ENCODE measurements at places on chromosomes 2 and 18.
A peak's percentile ranks its signal among the peaks of the same experiment; 100 is the strongest.

DNA sequence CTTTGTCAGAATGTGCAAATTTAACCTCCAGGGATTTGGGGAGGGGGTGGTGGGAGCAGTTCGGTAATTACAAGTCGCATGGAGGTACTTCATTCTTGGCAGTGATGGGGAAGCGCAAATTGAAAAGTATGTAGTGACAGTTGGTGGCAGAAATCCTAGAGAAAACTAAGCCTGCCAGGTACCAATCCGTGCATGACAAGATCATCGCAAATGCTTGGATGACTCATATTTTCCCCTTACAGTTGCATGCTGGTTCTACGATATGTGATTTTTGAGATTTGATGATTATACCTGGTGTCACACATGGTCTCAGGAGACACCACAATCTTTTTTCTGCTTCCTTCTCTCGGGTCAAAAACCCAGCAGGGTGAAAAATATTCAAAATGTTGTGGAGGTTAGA lies 479.7 kb upstream of the ID2 start:
- DNase-seq, result no peak

GRCh38 chr2:72840066-72840465 lies 14.2 kb upstream of the EXOC6B start:
- DNase-seq, result no peak

- DNase-seq, result no peak
Measured at GRCh38 chr2:109406301-109406700, 207.5 kb downstream of the SEPTIN10 start.

GRCh38 chr18:9333441-9334328 lies 888 bp upstream of the TWSG1 start:
- no peak for DNase-seq

DNA sequence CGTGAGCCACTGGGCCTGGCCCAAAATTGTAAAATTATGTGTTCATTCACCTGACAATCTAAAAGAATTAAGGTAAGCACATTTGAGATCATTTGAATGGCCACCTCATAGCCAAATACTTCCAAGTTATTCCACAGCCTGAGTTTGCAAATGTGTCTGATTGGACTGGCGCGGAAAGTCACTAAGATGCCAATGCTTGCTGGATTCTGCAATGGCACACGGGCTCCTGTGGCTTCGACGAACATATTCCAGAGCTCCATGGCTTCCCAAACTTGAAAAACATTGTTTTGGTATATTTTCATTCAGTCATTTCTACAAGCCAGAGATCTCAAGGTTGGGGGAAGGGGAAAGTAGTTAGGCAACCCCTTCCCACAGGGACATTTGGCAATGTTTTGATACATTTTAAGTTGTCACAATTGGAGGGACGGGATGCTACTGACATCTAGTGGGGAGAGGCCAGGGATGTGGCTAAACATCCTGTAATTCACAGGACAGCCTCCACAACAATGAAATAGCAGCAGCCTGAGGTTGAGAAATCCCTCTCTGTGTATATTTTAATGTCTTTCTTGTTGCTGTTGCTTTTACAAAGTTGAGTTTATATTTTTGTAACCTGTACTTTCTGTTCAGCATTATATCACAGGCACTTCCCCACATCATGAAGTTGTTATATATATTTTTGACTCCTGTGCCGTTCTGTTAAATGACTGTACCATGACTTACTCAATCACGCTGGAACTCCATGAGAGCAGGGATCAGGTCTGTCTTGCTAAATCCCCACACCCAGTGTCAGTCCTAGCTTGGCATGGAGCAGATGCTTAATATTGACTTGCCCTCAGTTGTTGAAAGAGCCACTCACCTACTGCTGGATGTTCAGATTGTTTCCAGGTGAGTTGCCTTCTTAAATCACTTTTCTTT lies 56.9 kb downstream of the COL4A4 start:
- peak; percentile 59 for DNase-seq

- DNase-seq, result no peak
Measured at GRCh38 chr2:63081404-63081803, 30.8 kb downstream of the OTX1 start.

GRCh38 chr18:34643989-34644388 lies 66.1 kb upstream of the DTNA start:
- DNase-seq, result no peak

- no peak for DNase-seq
Measured at GRCh38 chr2:104583811-104584210, 270.1 kb upstream of the POU3F3 start.

DNA sequence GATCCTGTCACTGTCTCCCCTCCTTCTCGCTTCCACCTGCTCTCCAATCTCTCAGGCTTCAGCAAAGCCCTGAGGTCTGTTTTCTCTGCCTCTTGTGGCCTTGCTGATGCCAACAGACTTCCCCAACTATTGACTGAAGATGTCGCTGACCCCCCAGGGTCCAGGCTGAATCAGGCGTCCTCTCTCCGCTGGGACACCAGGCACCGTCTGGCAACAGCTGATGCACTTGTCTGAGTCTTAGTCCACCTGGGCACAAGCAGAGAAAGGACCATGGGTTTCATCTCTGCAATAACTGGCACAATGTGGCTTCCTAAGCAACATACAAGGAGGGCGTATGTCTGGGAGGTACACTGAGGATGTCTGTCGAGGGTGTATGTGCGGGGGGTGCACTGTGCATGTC lies 248.7 kb upstream of the MYT1L start:
- no peak for DNase-seq

DNA sequence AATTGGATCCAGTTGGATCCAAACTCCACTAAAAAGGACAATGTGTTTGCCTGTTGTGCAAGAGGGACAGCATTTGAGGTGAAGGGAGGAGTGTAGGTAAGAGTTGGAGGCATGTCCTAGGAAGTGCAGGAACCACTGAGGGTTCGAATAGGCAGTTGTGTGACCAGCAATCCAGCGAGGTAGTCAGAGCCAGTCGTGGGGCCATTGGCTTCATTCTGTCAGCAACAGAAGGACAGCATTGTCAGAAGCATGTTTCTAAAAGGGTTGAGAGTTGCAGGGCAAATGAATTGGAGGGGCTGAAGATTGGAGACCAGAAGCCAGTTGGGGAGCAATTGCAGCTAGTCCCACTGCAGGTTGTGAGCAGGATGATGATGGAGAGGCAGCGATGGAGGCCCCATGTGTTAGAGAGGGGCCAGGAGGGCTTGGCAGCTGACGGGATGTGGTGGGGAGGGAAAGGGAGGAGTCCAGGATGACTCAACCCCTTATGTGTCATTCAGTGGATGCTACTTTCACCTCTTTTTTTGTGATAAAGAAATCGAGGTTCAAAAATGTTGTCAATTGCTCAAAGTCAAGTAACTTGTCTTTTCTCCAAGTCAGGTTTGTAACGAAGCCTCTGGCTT lies 96.7 kb upstream of the SIX3 start:
- DNase-seq, result no peak

GRCh38 chr18:59139291-59139614 lies 431 bp upstream of the SEC11C start:
- peak; percentile 90 for DNase-seq

- no peak for DNase-seq
Measured at GRCh38 chr2:230575642-230576324, 136.9 kb upstream of the CAB39 start.

DNA sequence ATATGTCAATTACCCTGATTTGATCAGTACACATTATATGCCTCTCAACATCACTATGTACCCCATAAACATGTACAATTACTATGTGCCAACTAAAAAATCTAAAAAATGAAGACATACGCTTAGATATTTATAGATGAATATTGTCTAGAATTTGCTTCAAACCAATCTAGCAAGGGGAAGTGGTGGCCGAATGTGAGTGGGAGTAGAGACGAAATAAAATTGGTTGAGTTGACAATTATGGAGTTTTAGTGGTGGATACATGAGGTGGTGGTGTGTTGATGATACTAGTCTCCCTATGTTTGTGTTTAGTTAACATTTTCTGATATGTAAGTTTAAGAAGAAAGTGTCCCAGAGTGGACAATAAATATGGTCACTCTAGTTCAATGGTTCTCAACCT lies 49.0 kb downstream of the SDC1 start:
- DNase-seq, result no peak

DNA sequence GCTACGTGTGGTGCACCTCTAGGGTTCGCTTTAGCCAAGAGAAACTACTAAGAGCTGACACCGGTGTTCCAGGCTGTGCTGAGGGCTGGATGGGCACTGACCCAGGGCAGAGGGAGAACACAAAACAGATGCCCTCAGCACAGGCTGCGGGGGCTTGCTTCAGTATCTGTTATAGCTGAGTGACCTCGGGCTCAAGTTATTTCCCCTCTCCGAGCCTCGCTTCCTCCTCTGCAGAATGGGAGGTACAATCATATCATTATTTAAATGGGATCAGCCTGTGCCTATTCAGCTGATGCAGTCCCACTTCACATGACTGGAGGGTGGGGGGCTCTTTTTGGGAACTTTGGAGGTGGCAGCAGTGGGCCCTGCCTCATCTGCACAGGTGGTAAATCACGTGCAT lies 156.1 kb upstream of the APCDD1 start:
- DNase-seq, result no peak

DNA sequence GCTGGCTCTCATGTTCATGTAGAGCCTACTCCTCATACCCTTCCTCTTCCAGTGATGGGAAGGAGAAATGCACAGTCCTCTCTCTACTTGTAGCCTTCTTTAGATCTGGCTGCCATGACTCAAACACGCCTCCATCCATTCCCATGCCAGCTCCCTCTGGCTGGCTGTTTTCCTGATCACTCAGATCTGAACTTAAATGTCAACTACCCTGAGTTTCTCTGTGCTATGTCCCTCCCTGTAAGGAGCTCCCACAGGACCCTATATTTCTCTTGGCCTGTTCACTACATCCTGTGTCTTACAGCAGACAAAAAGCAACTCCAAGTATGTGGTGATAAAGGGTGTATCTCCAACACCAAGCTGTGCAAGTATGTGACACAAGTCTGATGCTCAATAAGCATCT lies 152.4 kb downstream of the TCF4 start:
- no peak for DNase-seq

- DNase-seq, result no peak
Measured at GRCh38 chr2:14015113-14015630, 617.3 kb upstream of the LRATD1 start.

- DNase-seq, result no peak
Measured at GRCh38 chr2:238422285-238422684, 4.4 kb upstream of the ASB1 start.

DNA sequence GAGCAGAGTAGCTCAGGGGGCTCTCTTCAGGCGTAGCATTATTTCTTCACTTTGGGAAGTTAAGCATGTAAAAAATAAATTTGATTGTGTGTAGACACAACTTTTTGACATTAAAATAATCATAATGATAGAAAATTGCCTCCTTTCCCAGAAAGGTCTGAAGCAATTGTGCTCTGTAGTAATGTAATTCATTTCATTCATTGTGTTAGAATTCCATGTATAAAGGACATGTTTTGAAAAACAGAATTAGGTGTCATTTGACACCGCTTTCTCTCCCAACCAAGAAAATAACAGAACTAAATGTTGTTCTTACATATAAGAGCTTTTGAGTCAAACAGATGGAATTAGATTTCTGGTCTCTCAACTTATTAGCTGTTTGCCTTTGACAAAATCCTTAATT lies 1064.2 kb upstream of the FAM98A start:
- DNase-seq, result no peak

GRCh38 chr18:28152354-28152753 lies 24.6 kb downstream of the CDH2 start:
- DNase-seq, result peak; percentile 56

- DNase-seq, result no peak
Measured at GRCh38 chr2:118122594-118123281, 34.5 kb downstream of the INSIG2 start.

DNA sequence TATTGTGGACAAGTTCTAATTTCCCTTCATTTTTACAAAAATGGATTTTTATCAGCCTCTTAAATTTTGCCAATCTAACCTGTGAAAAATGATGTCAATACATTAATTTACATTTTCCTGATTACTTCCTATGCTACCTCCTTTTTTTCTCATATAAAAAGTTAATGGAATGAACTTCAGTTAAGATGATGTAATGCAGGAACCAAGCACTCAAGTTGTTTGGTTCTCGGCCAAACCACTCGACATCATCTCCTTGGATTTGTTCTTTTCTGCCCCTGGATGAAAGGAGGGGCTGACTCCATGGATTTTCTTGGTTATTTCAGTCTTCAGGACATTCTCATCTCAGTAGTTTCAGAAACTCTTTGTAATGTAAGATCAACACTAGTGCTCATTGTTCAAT lies 253.1 kb upstream of the NXPH2 start:
- no peak for DNase-seq

- DNase-seq, result no peak
Measured at GRCh38 chr2:164964700-164965099, 9.4 kb upstream of the SLC38A11 start.

DNA sequence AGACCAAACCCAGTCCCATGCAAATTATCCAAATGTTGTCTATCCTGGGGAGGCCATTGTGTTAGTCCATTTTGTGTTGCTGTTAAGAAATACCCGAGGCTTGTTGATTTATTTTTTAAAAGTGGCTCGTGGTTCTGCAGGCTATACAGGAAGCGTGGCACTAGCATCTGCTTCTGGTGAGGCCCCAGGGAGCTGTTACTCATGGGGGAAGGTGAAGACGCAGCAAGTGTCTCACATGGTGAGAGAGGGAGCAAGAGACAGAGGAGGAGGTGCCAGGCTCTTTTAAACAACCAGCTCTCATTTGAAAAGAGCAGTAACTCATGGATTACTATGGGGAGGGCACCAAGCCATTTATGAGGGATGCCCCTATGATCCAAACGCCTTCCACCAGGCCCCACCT lies 80.3 kb upstream of the ARL4C start:
- no peak for DNase-seq

DNA sequence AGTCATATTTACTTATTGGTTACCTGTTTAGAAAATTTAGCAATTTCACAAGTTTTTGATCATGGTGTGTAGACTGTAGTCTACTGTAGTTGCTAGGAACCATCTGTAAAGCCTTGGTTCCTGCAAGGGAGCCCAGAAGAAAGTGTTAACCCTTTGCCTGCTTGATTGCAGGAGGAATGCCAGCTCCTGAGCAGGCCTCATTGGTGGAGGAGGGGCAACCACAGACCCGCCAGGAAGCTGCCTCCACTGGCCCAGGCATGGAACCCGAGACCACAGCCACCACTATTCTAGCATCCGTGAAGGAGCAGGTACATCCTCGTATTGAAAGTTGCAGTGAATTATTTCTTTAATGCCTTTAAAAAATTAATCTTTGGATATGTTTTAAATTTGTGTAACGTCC lies 76.3 kb downstream of the PKP4 start:
- no peak for DNase-seq

GRCh38 chr2:238916875-238917590 lies 69.1 kb downstream of the TWIST2 start:
- DNase-seq, result no peak

DNA sequence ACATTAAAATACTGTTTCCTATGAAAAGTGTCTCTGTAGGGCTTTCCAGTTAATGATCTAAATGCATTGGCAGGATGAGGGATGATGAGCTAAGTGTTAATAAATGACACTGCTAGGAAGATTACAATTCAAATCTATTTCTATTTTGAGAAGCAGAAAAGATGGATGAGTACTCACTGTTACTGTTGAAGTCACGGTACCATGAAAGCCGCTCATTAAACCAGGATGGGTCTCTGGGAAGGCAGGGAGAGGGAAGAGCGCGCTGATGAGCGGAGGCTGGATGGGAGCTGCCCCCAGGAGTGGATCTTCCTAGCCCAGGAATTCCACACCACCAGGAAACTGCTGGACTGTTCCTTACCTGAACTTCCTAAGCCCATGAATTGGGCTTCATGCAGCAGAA lies 27.1 kb upstream of the TXNDC2 start:
- no peak for DNase-seq

All from midbrain (tissue), 1 donor.